Activated T-cell treated with anti-CD3 and anti-CD28 coated beads for 48 hours (primary cell): ENCODE measurements at places on chromosomes 16 and 17.

GRCh38 chr17:79183293-79184158, 108.9 kb downstream of the ENGASE start:
- DNase-seq = no peak

GRCh38 chr17:74466111-74466827, at the start of gene CD300A:
TSS of gene CD300A (plus strand) at chr17:74466634. CDS start at chr17:74466704, 70 bp downstream.
- DNase-seq = no peak

GRCh38 chr17:81832608-81833159, 407 bp downstream of the MCRIP1 start:
- peak; percentile 50 for DNase-seq

DNA sequence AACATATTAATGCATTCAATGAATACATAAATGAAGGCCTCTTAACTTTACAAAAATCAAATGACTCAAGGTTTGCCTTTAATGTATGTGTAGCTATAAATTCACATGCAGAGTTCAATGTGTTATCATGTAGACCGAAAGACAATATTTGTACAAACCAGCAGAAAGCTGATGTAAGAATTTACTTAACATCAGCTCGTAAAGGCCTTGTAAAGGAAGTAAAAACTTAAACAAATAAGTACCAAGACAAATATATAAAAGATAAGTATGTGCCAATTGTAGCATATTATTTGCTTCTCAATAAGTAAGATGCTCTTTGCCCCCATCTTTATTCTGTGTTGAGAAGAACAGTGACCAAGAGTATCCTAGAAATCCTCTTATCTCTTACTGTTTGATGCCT, 105.7 kb downstream of the SYCE1L start:
- DNase-seq = no peak

DNA sequence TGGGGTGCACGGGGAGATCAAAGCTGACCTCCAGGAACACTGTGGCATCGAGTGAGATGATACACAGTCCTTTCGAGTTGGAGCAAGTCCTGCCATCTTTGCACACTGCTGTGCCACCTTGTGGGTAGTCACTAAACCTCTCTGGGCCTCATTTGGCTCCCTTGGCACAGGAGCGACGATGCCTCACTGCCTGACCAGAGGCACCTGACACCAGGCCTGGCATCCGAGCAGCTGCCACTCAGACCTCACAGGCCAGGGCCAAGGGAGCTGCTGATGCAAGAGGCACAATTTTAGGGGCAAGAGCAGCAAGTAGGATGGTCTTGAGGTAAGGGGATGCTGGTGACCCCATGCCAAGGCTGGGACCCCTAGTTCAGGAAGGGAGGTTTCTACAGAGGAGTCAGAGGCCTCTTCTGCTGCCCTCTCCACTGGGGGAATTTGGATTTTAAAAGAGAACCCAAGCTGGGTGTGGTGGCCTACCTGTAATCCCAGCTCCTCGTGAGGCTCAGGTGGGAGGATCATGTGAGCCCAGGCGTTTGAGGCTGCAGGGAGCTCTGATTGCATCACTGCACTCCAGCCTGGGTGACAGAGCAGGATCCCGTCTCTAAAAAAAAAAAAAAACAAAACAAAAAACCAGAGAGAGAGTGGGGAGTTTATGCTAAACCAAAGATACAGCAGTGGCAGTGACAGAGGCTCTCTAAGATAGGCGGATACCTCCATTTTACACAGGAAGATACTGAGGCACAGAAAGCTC, 6.7 kb upstream of the ADGRG1 start:
- no peak for DNase-seq

DNA sequence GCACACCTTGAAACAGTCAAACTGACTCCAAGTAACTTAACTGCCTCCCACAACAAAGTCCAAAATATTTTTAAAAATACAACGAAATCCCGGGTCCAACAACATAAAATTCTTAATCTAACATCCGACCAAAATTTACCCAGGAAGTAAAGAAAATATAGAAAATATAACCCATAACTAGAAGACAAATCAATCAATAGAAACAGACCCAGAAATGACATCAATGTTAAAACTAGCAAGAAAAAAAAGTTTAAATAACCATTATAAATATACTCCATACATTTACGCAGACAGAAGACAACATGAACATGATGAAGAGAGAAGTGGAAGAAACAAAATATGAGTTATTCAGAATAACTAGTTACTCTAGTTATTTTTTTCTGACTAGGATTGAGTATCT, 3.7 kb downstream of the ZNF597 start:
- no peak for DNase-seq

DNA sequence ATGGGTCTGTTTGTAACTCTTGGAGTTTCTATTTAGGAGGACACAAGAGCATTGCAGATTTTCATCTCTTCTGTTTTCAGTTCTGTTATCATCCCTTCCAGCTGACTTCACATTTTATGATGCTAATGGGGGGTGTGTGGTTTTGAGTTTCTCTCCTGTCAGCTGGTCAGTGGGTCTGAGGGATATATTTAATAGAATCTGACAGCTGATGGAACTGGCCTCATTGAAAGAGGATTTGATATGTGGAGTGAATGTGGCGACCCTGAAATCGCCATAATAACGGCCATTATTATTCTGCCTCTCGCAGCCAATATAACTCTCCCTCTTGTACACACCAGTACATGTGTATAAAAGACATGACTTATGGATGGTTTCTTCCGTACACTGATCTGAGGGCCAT, 128.1 kb downstream of the SALL1 start:
- DNase-seq = no peak

GRCh38 chr16:75252946-75253911, 1.8 kb upstream of the BCAR1 start:
- no peak for DNase-seq

DNA sequence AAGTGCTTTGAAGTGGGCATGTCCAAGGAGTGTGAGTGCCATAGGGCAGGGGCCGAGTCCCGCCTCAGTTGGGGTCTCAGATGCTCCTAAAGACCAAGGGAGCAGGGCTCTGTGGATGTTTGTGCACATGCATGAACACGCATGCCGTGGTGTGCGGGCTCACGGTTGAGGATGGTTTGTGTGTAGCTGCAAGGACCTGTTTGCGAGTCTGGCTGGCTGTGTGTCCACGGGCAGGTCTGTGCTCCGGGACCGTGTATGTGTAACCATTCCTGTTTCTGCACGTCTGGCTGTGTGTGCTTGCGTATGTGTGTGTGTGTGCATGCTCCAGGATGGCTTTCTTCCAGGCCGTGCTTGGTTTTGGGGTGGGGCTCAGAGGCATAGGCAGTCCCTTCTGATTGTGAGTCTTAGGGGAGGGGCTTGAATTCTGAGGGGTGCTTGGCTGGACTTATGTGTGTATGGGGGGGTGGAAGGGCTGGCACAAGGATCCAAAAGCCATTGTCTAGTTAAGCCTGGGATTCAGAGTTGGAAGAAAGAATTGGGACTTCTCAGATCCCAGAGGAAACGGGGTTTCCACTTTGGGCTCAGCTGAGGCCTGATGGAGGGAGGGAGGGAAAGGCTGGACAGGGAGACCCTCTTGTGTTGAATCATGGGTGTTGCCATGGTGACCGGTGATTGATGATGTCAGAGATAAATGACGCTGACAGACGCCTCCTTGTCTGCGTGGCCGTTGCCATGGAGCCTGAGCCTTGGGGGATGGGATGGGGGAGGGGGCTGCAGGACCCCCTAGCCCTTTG, 14.4 kb downstream of the GJD3 start:
- DNase-seq = no peak

- DNase-seq = peak; percentile 20
Observed at GRCh38 chr16:1125471-1125870, 27.4 kb upstream of the CACNA1H start.

DNA sequence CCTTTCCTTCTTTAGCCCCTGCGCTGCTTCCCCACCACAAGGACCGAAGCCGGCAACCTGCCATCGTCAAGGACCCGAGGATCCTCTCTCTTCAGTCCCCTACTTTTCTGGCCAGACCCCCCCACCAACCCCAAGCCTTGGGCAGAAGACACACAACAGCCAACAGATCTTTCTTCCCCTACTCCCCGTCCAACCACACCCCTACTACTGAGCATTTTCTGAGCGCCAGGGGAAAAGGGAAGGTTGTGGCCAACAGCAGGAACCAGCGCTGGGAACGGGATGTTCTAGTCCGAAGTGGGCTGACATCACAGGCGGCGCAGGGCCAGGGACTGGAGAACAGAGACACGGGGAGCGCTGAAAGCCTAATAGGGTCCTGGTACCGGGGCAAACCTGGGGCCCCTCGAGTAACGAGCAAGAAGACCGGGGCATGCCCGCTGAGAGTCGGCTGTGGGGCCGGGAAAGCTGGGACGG, 528 bp downstream of the PER1 start:
- DNase-seq = no peak

GRCh38 chr17:1861391-1862010, 31.7 kb downstream of the RPA1 start:
- DNase-seq = no peak

- no peak for DNase-seq
Observed at GRCh38 chr16:75402821-75403475, 30.4 kb downstream of the CFDP1 start.

- DNase-seq = no peak
Observed at GRCh38 chr17:70961341-70961740, 792.0 kb downstream of the KCNJ2 start.

GRCh38 chr16:4487955-4488498, 11.8 kb downstream of the HMOX2 start:
- no peak for DNase-seq

GRCh38 chr16:30949650-30950515, 1.0 kb downstream of the ORAI3 start:
- DNase-seq = peak; percentile 43

DNA sequence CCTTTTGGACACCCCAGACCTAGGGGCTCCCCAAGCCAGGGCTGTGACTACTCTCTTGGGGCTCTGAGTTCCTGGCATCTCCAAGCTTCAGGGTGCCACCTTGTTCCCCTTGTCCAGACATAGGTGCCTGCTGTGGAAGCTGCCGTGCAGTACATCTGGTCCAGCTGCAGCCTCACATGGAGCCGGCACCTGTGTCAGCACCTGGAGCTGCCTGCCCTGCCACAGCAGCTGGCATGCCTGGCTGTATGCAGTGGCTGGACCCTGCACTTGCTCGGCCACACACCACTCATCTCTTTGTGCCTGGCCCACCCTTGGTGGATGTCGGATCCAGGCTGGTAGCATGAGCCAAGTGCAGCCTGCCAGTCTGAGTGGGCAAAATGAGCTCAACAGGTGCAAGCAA, 775.8 kb downstream of the CDH11 start:
- no peak for DNase-seq

- no peak for DNase-seq
Observed at GRCh38 chr17:35377068-35377467, 3.6 kb upstream of the SLFN11 start.

DNA sequence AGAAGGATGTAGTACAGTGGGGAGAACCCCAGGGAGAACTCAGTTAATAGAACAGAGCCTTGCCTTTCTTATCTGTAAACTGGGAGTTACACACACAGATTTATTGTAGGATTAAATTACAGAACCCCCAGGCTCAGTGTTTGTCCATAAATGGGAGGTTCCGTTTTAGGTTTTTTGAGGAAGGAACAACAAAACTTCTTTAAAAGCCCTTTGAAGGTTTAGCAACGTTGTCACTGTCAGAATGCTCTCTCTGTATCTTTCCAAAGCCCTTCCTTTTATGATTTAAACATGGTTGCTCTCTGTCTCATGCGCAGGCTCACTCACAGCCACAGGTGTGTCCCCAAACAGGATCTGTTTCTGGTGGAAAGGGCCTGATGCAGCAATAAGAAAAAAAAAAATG, 9.4 kb upstream of the GNA13 start:
- DNase-seq = no peak

DNA sequence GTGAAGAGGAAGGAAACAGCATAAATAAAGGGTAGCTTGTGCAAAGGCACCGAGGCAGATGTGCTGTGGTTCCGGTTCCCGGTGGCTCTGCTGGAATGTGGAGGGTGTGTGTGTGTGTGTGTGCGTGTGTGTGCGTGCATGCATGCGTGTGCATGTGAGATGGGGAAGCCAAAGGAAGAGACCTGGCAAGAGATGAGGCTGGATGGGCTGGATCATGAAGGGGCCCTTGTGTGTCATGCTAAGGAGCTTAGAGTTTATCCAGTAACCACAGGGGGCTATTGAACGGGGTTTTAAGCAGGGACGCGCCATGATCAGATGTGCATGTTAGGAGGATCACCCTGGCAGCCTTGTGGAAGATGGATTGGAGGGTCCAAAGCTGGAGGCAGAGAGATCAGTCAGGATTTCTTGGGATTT, 8.3 kb downstream of the WSCD1 start:
- no peak for DNase-seq

GRCh38 chr16:30024451-30024850, 1.5 kb downstream of the C16orf92 start:
- no peak for DNase-seq
